ENCODE measurements at places on chromosomes 5 and 9.

GRCh38 chr9:36039121-36039520 is 2.4 kb downstream of the RECK start:
- DNase-seq = no peak

DNA sequence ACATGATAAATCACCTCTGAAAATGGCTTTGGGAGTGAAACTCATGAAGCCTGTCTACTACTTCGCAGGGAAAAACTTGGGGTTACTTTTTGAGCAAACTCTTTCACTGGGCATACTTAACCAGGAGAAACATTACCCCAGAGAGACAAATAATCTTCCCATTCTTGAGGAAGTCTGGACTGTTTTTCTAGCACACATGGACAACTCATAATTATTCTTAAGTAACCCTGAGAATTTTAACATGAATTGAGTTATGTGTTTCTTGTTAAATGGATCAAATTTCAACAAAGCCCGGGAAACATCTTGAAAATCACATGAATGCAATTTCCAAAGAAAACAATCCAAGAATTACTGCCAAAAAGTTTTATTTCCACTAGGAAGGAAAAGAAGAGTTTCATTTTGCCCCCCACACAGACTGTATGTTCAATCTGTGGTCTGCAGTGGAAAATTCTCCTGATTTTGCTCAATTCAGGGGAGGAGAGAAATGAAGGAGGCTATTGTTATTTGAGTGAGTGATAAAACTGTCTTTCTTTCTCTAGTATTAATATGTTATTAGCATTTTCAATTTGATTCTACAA is 564.8 kb upstream of the CLINT1 start:
- DNase-seq = no peak

- no peak for DNase-seq
These were observed 52.1 kb upstream of the NFIB start for GRCh38 chr9:14366076-14366475.

DNA sequence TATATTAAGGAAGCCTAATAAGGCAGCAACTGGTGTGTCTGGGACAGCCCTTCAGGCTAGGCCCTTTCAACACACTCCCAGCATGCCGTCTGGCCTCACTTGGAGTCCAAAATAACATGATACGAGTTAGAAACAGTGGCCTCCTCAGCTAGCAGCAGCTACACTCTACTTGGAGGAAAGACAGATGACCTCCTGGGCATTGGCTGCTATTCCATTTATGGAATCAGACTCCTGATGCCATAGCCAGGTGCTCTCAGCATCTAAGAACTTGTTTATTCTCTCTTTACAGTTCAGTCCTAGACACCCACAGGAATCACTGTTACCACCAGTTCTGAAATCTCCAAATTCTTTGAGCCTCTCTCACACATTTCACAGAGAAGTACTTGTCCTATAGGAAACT is 31.8 kb downstream of the RUSC2 start:
- DNase-seq = no peak

GRCh38 chr9:6703898-6704639 is 53.7 kb upstream of the KDM4C start:
- DNase-seq = peak; percentile 90

GRCh38 chr9:85045271-85045670 is 375.7 kb downstream of the NTRK2 start:
- no peak for DNase-seq

DNA sequence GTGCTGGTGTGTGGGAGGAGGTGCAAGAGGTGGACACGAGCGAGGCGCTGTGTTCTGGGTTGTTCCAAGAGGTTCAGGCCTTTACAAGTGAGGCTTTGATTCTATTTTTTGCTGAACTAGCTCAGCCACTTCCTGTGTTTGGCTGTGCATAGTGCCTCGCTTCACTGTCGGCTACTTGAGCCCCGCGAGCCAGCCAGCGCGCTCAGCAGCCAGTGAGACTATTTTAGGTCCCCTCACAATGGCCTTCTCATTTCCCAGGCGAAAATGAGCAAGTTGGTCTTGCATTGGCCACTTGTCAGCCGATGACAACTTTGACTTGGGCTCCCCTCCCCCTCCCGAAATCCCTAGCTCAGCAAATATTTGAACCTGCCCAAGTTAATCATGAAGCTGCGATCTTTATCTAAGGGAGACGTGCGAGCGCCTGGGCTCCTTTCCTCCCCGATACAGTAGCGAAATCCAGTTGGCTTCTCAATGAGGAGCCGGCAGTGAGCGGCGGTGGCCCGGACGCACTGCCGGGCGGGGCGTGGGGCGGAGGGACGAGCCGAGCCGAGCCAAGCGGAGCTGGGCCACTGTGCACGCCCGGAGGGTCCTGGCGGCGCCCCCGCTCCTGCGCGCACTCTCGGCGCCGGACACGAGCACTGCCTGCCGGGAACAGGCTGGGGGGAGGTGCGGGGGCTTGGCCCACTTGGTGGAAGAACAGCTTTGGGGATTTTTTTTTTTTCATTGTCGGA is 72.6 kb downstream of the PIK3R1 start:
- peak; percentile 40 for DNase-seq

DNA sequence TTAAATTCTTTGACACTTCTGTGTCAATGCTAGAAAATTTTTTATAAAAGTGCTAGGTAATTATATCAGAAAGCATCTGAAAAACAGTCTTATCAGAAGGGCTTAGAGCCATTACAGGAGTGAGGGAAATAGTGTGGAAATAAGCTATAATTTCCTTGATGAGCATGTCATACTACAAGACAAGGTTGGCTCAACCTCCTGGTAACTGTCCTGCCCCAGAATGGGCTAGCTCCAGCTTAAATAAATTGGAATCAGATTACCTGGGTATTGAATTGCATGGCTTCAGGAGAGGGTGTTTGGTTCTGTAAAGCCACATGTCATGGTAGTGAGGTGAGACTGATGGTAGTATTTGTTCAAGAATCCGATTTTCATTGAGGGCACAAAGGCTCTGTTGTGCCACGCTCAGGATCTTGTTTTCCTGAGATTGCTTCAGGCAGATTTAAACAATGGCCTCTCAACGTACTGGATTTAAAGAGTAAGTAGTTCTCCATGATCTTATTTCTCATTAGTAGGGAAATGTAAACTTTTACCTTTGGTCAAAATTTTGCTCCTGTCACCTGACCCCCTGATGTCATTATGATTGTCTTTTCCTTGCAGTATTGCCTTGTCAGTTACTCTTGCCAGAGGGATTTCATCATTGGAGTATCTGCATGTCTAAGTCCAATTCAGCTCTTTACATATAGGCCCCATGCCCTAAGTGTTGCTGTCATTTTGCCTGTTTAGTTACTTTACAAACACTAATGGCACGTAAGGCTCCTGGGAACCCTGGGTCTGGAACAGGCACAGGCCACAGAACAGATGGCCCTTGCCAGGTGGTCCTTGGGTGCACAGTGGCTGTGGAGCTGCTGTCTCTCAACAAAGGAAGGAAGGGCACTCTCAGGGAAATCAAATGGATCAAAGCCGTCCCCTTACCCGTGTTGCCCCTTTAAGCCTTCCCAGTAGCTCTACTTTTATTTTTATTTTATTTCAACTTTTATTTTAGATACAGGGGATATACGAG is 21.3 kb downstream of the TRIO start:
- no peak for DNase-seq

DNA sequence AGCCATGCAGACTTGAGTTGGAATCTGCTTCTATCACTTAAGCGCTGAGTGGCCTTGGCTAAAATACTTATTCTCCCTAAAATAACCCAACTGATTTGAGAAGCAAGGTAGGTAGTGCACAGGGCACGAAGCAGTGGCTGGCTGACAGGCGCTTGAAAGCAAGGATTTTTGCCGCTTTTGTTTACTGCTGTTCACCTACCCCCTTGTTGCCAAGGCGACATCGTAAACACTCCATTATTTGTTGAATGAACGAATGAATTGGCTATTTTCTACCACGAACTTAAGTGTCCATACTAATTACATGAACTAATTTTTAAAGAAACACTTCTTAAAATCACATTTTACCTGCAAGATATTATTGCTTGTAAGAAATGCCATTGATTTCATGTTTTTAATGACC is 98.0 kb downstream of the ANKH start:
- DNase-seq = no peak

- no peak for DNase-seq
These were observed 18.7 kb upstream of the ITGA1 start for GRCh38 chr5:52769061-52769460.

GRCh38 chr9:125189361-125190289 is at the start of gene PPP6C:
Gene PPP6C (minus strand): TSS chr9:125189803. CDS start chr9:125189718, 85 bp downstream.
- peak; percentile 98 for DNase-seq

DNA sequence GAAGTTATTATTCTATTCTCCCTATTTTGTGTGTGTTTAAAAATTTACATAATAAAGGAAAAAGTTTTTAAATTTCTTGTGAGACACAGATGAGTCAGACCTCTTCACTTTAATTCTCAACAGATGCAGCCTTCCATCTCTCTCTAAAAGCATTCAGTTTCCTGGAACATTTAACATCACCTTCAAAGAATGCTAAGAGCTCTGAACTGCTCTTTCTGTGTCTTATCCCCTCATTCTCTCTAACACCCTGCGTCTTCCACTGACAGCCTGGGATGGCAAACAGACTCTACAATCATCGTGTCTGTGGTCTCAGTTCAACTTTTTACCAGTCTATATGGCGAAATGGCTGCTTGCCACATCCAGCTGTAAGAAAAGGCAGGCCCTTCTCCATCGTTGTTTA is 173.0 kb downstream of the HINT1 start:
- DNase-seq = no peak

- peak; percentile 40 for DNase-seq
These were observed 26.2 kb upstream of the LMX1B start for GRCh38 chr9:126587187-126588185.

GRCh38 chr5:151312756-151313324 is 9.3 kb upstream of the SLC36A3 start:
- DNase-seq = no peak

GRCh38 chr5:93731987-93732386 is 9.4 kb downstream of the POU5F2 start:
- no peak for DNase-seq

GRCh38 chr9:3502560-3503398 is 23.0 kb downstream of the RFX3 start:
- DNase-seq = no peak

GRCh38 chr5:36743891-36744772 is 132.4 kb upstream of the NIPBL start:
- peak; percentile 35 for DNase-seq

DNA sequence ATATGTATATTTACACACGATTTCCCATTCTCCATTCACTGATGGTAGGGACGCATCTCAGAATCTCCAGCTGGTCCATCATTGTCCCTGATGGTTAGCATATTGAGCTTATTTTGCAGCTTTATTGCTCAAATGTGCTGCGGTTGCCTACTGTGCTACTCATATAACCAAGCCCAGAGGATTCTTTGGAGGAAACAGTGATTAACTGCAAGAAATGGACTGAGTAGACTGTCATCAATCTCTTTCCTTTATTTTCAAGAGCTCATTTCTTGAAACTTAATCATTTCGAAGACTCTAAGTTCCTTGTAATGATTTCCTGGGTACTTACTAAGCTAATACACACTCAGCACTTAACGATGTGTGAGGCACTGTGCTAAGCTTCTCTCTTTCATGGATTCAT is 119.0 kb downstream of the MAT2B start:
- no peak for DNase-seq

GRCh38 chr9:69471433-69471832 is 146.4 kb downstream of the ENTREP1 start:
- no peak for DNase-seq

DNA sequence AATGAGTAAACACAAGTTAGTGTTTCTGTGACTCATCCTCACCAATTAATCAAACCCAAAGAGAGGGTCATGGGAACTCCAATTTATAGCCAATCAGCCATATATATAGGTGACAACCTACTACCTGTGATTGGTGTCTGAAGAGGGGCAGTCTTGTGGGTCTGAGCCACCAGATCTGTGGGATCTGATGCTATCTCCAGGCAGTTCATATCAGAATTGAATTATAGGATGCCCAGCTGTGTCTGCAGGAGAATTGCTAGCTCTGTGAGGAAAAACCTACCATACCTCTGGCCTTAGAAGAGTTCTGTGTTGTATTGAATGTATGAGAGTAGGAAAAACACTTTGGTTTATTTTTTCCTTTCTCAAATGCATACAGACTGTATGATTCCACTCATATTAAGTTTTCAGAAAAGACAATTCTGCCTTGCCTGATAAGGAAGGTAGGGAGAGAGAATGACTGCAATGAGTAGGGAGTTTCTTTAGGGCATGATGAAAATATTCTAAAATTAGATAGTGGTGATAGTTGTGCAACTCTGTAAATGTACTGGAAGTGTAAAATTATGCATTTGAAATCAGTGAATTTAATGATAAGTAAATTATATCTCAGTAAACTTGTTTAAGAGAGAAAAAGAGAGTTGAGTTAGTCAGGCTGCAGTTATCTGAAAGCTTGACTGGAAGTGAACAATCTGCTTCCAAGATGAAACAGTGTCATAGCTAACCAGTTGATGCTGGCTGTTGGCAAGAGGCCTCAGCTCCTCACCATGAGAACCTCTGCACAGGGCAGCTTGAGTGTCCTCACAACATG is 274.9 kb downstream of the AUH start:
- DNase-seq = no peak

GRCh38 chr9:37617161-37617560 is 24.8 kb upstream of the TOMM5 start:
- DNase-seq = no peak

- no peak for DNase-seq
These were observed 33.8 kb downstream of the CAPSL start for GRCh38 chr5:35904443-35905132.

GRCh38 chr5:133981714-133982113 is 13.3 kb upstream of the C5orf15 start:
- no peak for DNase-seq

DNA sequence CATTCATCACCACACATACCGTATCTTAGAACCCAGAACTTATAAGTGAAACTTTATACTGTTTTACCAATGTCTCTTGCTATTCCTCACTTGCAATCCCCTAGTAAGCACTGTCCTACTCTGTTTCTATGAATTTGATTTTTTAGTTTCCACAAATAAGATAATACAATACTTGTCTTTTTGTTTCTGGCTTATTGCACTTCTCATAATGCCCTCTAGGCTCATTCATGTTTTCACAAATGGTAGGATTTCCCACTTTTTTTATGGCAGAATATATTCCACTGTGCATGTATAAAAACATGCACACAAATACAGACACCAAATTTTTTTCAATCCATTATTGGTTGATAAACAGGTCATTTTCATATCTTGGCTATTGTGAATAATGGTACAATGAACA is 1742.3 kb upstream of the NUDT12 start:
- no peak for DNase-seq

- no peak for DNase-seq
These were observed 52.8 kb upstream of the LRRTM2 start for GRCh38 chr5:138927979-138928378.

- no peak for DNase-seq
These were observed 13.0 kb upstream of the SPINK4 start for GRCh38 chr9:33227008-33227398.

- DNase-seq = no peak
These were observed 11.1 kb downstream of the PRELID2 start for GRCh38 chr5:145824040-145824439.

GRCh38 chr5:67790390-67790789 is 425.2 kb upstream of the PIK3R1 start:
- DNase-seq = no peak

GRCh38 chr9:118330191-118330986 is 626.2 kb downstream of the TLR4 start:
- no peak for DNase-seq

GRCh38 chr5:143398053-143398355 is 5.5 kb downstream of the NR3C1 start:
- no peak for DNase-seq

Data from NCI-H1417 (cell line).